Activated naive CD8-positive, alpha-beta T cell treated with anti-CD3 and anti-CD28 coated beads for 36 hours (primary cell): ENCODE measurements at places on chromosomes 2 and 18.

DNA sequence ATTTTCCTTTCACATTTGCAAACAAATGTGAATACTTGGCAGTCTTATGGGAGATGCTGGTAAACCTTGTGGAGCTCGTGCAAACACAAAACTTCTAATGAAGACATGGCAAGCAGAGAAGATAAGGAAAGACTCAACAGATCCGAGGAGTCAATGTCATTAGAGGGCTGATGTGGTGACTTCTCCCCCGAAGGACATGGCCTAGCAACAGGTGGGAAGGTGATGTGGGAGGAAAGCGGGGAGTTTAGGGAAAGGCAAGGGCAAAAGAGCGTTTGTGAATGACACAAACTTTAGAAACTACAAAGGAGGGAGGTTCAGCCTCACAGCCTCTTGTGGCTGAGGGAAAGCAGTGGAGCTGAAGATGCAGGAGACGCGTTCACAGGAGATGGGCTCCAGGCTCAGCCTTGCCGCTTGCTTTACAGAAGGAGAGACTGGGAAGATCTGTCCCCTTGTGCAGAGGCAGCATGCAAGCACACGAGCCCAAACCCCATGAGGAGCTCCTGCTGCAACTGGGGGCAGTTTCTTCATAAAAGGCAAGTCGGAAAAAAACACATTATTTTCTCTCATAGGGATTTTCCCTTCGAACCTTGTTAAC lies 86.6 kb downstream of the SOWAHC start:
- H3K4me1 ChIP-seq: no peaks in the 10 kb centered on the region
- no peak overlapping the region for H3K4me3 ChIP-seq
- peaks cover 26% of the 10 kb centered on the region for H3K27me3 ChIP-seq
- no peaks in the 10 kb centered on the region for H3K36me3 ChIP-seq
- DNase-seq: no peak

DNA sequence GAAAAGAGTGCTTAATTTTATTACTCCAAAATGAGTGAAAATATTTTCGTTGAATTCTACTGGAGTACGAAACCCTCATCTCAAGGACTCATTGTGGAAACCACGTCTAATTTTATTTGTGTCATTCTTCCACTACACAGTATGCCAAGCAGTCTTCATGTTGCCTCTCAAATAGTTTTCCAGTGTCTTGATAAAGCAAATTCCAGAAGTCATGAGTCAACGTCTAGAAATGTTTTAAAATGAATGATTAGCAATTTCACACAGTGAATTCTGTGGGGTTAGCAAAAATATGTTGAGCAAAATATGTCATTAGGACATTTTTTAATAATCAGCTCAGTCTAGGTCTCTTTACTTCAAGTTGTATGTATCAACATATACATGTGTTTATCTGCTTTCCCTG lies 865.5 kb downstream of the DSC3 start:
- H3K27me3 ChIP-seq: no peaks in the 10 kb centered on the region
- no peaks in the 10 kb centered on the region for H3K36me3 ChIP-seq
- no peak for DNase-seq
- no peak overlapping the region for H3K27ac ChIP-seq
- H3K4me3 ChIP-seq: no peak overlapping the region
- H3K4me1 ChIP-seq: no peaks in the 10 kb centered on the region

DNA sequence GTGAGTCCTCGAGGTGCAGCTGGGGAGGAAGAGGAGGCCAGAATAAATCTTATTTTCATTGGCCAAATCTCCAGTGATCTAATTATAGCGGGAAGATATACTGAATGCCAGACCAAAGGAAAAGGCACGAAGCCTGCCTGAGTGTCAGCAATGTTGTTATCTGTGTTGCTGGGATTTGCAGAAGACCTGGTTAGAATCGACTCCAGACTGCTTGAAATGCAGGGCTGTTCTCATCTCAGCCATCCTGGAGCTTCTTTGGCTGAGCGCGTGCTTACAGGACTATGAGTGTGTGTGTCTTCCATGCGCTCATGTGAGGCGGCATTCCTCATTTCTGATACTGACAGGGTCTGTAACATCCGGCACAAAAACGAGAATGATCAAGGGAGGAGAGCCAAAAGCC lies 81.2 kb downstream of the TSN start:
- H3K36me3 ChIP-seq: no peaks in the 10 kb centered on the region
- H3K4me3 ChIP-seq: no peak overlapping the region
- no peak for DNase-seq
- H3K27ac ChIP-seq: no peak overlapping the region
- H3K4me1 ChIP-seq: no peaks in the 10 kb centered on the region

DNA sequence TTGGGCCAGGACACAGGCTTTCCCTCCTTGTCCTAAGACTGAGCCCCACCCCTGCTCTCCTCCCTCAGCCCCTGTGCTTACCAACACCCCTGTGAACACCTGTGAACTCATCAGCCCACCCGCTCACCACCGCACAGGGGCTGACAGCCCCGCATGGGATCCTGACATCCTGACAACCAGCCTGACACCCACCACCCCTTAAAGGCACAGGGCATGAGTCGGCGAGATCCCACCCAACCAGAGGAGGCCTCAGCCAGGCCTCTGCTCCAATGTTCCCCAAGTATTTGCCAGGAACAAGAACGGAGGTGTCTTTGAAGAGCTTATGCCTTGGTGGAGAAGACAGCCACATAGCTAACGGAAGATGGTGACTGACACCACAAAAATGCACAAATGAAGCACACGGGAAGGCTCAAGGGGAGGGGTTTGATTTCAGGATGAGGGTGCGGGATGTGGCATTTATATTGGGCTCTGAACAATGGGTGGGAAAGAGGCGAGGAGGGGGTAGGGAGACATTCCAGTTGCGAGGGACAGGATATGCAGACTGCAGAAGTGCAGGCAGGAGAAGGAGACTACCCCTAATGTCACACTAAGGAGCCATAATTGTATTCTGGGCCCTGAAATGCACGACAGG lies 11.0 kb downstream of the RAB11FIP5 start:
- no peak overlapping the region for H3K4me3 ChIP-seq
- H3K27me3 ChIP-seq: no peaks in the 10 kb centered on the region
- H3K4me1 ChIP-seq: peaks cover 2% of the 10 kb centered on the region
- H3K36me3 ChIP-seq: no peaks in the 10 kb centered on the region

GRCh38 chr2:36549165-36549574 lies 48.8 kb downstream of the FEZ2 start:
- no peaks in the 10 kb centered on the region for H3K27me3 ChIP-seq
- peak overlapping the region; percentile 46 for H3K4me3 ChIP-seq
- H3K4me1 ChIP-seq: peaks cover 10% of the 10 kb centered on the region
- peak overlapping the region; percentile 14 for H3K27ac ChIP-seq

DNA sequence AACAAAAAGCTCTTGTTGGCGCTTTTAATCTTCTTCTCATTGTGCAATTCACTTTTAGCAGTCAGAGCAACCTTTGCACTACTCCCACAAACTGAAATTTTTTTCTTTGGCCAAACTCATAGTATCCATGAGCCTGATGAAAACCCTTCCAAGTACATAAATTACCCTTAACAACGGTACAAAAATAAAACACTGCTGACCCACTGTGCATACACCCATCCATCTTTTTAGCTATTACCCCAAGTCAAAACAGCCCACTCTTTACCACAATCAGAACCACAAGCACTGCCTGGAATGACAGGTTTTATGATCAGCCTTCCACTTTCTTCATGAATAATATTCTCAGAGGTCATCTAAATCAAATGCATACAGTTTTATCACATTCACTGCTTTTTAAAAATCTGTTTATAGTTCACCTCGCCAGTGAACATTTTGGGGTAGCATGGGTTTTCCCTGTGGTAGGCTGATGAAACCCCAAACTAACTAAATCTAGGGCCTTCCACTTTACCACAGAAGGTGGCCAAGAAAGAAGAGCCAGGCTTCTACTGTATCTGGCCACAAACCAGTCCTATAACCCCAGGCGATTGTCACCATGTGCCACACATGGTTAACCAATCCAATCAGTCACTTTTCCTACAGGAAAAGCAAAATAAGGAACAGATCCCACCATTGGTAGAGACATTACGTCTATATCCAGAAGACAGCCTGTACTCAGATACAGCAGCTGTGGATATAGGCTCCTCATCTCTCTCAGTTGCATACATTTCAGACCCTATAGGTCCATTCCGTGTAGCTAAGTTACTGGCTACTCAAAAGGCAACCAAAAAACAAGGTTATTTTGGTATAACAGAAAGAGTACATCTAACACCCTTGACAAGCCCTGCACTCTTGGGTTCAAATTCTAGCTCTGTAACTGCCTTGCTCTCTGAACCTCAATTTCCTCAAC lies 171.3 kb downstream of the THADA start:
- H3K27me3 ChIP-seq: no peaks in the 10 kb centered on the region
- H3K4me1 ChIP-seq: peaks cover 38% of the 10 kb centered on the region
- peak; percentile 25 for DNase-seq
- no peak overlapping the region for H3K4me3 ChIP-seq

GRCh38 chr2:64574871-64575270 lies 50.7 kb downstream of the AFTPH start:
- H3K4me3 ChIP-seq: no peak overlapping the region
- H3K4me1 ChIP-seq: no peaks in the 10 kb centered on the region
- DNase-seq: no peak
- no peak overlapping the region for H3K27ac ChIP-seq
- no peaks in the 10 kb centered on the region for H3K27me3 ChIP-seq

DNA sequence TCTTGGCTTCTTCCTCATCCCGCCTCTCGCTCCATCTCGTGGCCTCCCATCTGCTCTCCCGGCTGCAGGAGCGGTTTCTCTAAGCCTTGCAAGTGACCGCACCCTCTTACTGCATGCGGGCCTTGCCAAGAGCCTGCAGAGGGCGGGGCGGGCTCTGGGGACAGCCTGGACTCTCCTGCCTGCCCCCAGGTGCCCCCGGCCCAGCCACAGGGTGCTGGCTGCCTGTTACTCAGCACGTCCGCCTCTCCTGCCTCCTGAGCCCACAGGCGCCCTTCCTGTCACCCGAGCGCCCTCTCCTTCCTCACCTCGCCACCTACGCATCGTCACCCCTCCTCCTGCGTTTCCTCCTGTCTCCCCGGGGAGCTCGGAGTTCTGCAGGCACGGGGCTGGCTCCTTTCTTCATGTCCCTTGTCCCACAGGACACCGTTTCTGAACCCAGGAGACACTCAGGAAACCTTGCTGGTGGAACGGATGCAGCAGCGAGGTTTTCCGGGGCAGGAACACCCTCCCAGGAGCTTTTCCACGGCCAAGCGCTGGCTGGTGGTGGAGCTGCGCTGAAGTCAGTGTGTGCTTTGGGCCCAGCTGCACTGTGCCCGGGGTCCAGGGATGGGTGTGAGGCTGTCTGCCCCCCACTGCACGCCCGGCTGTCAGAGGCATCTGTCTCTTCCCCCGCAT lies 28.5 kb downstream of the HPCAL1 start:
- peak overlapping the region; percentile 98 for H3K27ac ChIP-seq
- peak overlapping the region; percentile 93 for H3K4me3 ChIP-seq
- H3K27me3 ChIP-seq: no peaks in the 10 kb centered on the region
- peak; percentile 84 for DNase-seq
- H3K4me1 ChIP-seq: peaks cover 76% of the 10 kb centered on the region
